CD4-positive, alpha-beta T cell treated with Interleukin-15 for 4 hours (primary cell): ENCODE measurements at places on chromosomes 7 and 10.
A peak's percentile ranks its signal among the peaks of the same experiment; 100 is the strongest.

- DNase-seq: peak; percentile 53
Measured at GRCh38 chr7:128933180-128933891, 4.4 kb upstream of the IRF5 start.

DNA sequence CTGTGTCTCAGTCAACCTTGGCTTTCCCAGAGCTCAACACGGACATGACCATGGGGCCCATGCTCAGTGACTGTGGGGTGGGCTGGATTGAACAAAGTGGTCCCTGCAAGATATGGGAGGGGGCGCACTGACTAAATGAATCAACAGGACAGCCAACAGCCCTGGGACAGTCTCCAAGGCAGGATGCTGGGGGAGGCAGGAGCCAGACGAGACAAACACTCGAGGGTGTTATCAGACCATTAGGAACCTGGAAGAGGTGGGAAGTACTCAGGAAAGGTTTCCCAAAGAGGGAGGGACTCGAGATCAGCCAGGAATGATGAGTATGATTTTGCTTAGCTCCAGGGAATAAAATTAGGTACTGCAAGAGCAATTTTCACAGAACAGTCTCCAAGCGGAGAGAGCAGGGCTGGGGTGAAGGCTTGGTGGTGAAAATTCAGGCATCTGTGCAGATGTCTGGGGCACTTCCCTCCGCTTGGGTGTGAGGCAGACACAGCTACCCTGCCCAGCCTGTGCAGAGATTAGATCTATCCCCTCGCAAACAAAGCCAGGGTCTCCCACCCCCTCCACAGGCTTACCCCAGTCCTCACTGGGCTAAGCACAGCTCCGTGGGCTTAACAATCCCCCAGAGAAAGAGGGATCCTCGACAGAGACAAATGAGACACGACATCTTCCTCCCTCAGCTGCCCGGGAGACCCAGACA, 261.1 kb upstream of the ZMIZ1 start:
- no peak for DNase-seq

DNA sequence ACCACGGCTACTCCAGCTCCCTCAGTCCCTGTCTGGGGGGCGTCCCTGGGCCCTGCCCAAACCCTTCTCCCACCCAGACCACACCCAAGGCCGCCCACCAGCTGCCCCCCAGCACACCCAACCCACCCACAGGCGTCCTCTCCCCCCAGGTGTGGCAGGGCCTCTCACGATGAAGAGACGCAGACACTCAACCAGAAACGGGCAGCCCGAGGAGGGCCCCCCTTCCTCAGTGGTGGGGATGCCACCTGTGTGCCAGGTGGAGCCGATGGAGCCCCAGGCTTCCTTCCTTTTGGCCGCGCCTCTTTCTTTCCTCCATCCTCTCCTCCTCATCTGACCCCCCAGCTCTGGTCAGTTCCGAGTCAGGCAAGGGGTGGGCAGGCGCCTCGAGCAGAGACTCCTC, 28.7 kb downstream of the ADGRA1 start:
- DNase-seq: no peak

- no peak for DNase-seq
Measured at GRCh38 chr10:58755677-58756076, 243.0 kb downstream of the BICC1 start.

GRCh38 chr10:12684784-12685183, 316.7 kb downstream of the CCDC3 start:
- no peak for DNase-seq

- DNase-seq: peak; percentile 92
Measured at GRCh38 chr10:100529475-100530298, at the start of gene NDUFB8. TSS of gene NDUFB8 (minus strand) at chr10:100529871. CDS start at chr10:100529851, 20 bp downstream.

- no peak for DNase-seq
Measured at GRCh38 chr10:71014021-71014805, 125.8 kb upstream of the PCBD1 start.

DNA sequence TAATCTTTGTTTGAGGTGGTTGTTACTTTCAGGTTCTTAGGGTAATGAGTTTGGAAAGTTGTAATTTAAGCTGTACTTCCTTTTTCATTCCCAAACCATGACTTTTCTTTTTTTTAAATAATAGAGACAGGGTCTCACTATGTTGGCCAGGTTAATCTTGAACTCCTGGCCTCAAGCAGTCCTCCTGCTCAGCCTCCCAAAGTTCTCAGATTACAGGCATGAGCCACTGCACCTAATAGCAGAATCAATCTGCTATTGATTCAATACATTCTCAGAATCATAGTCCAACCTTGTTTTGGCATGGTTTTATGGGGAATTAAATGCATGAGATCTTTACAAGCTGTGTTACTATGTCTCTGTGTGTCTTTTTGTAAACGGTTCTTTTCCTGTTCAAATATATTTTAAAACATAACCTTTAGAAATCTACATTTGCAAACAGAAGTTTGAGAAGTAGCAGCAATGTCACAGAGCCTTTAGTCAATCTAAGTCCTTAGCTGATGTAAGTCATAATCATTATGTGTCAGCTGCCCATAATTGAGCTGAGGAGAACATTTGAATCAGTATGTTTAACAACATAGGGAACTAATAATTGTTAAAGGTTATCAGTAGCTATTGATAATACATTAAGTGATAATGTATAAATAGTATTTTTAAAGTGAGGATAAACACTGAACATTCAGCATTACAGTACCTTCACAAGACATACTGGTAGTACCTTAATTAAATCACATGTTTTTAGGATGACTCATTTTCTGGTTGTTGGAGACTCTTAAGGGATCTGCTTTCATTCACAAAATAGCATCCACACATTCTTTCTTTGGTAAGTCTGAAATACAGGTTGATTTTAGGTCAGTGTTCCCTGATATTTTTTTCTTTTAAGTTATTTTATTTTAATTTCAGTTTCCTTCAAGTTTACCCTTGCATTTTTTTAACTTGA, 8.8 kb downstream of the INPP5F start:
- DNase-seq: no peak

GRCh38 chr7:26457696-26458327, 166.2 kb downstream of the SNX10 start:
- DNase-seq: no peak

- DNase-seq: no peak
Measured at GRCh38 chr10:43822631-43823580, 174.2 kb upstream of the ZNF32 start.

GRCh38 chr7:80644054-80644453, 5.6 kb downstream of the CD36 start:
- no peak for DNase-seq

DNA sequence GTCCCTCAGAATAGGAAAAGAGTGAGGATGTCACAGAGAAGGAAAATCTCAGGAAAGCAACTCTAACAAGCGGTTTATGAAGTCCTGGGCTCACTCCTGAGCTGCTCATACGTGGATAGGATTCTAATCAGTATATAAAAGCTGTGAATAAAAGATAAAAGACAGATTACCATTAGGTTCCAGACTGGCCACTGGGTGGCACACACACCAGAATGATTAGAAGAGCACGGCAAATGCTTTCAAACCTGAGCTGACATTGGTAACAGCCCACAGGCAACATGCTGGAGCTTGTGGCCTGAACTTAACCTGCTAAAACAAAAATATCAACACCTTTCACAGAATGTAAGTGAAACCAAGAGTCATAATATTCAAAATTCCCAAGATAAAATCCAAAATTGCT, 370.8 kb downstream of the GRID1 start:
- peak; percentile 4 for DNase-seq

DNA sequence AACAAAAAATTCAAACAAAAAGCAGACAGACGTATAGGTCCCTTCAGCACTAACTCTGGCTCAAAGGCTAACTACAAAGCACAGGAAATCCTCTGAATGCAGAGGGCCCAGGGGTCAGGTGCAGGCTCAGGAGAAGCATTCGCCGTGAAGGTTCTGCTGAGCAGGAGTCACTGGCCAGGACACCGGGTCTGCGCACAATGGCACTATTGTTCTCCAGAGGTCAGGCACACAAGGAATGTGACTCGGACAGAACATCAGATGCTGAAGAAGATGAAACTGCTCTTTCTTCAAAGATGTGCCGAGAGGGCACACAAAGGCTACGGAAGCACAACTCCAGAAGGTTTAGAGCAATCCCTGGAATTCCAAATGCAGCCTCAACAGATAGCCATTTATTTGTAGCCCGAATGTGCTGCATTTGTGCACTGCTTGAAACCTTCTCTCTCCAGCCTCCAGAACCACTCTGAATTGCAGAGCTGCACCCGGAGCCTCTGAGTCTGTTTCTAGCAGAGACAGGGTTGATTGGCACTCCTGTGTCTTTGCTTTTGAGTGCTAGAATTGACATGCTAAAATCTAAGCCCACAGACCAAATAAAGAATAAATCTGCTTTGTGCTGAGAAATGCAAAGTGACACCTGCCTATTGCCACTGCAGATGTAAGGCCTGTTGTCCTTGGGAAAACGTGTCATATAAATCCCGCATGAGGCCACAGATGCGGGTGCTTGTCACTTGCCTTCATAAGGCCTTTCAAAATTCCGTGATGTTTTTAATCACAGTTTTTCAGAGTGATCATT, 85.4 kb upstream of the AFAP1L2 start:
- DNase-seq: no peak

GRCh38 chr10:60626037-60626436, 152.2 kb upstream of the CDK1 start:
- no peak for DNase-seq

DNA sequence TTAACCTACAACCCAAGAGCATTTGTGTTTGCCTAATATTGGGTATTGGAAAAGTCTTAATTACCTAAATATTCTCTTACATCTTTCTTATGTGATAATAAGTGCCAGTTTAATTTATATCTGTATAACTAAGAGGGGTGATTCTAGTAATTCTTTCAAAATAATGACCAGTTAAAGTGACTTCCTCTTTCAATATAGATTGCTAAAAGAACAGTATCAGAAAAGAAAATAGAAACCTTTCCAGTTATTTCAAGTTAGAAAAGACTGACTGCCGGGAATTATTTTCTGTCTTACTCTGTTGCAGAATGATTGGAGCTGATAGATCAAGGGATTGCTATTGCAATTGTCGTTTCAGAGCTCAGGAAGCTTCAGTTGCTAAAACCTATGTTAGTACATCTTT, 525.0 kb upstream of the SEMA3D start:
- no peak for DNase-seq

GRCh38 chr10:12019283-12019971, 23.2 kb downstream of the UPF2 start:
- DNase-seq: no peak

- DNase-seq: no peak
Measured at GRCh38 chr10:117536866-117537435, 5.6 kb upstream of the EMX2 start.

GRCh38 chr10:79295563-79295962, 51.7 kb upstream of the PPIF start:
- no peak for DNase-seq

DNA sequence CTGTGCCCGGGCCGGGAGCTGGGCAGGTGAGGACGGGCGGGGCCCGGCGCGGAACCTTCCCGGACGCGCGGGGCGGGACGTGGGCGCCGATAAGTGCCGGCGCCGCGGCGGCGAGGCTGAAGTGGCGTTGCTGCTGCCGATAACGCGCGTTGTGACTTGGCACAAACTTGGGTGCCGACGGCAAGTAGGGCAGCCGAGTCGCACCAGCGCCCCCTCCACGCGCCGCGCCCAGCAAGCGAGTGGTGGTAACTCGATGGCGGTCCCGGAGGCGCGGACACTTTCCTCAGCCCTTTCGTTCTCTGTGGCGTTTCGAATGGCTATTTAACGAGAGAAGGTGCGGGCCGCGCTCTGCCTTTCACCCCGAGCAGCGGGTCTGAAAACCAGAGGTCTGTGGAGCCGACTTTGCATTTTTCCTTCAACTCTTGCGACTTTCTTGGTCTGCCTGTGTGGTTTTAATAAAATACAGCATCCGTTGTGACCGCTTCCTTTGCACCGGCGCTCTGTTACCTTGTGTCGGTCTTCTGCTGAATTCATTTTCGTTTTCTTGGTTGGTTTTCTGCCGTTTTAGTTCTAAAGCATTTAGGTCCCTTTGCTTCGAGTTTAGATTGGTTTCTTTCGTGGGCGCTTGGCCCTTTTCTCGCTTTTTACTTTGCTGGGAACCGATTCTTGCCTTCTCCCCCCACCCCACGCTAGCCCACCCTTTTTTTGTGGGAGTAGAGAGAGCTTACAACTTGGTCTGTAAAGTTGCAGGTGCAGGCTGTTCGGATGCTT, 701 bp downstream of the STK17A start:
- DNase-seq: peak; percentile 64

- no peak for DNase-seq
Measured at GRCh38 chr7:77558284-77558967, 21.3 kb downstream of the PTPN12 start.

GRCh38 chr10:120656107-120656506, 195.1 kb upstream of the WDR11 start:
- no peak for DNase-seq

DNA sequence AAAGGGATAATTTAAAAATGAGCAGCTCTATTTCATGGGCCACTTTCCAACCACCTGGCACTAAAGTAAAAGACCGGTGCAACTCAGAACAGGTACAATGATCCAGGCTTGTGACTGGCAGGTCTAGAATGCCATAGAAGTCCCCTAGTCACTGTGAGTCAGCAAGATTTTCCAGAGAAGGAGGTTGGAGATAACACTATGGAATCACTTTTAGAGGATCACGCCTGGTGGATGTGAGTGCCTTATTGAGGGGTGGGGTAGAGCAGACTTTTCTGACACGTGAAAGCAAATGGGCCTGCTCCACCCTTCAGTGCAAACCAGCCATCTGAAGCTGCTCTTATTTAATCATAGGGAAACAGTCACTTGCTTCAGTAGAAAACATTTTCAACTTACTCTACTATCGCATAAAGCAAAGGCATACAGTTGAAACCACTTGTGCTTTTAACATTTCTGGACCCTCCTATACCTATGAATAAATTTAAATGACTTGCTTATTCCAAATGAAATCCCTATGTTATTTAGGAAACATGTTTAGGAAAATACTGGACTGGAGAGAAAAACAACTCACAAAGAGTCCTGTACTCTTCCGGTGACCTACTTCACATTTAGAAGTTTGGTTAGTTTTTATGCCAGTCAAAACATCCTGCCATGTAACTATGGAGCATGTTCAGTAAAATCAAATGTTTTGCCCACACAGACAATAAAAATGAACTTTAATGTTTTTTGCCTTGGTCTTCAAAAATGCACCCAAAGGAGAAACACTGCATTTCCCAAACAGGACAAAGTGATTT, 21.5 kb upstream of the AKR1C1 start:
- DNase-seq: no peak

GRCh38 chr7:23873306-23873705, 163.3 kb downstream of the STK31 start:
- no peak for DNase-seq
